ENCODE measurements at places on chromosomes 4 and X. TPM values are rescaled to one million over a fixed set of nuclear protein-coding genes. Genes with fewer than 3 reads are reported as not detected.

DNA sequence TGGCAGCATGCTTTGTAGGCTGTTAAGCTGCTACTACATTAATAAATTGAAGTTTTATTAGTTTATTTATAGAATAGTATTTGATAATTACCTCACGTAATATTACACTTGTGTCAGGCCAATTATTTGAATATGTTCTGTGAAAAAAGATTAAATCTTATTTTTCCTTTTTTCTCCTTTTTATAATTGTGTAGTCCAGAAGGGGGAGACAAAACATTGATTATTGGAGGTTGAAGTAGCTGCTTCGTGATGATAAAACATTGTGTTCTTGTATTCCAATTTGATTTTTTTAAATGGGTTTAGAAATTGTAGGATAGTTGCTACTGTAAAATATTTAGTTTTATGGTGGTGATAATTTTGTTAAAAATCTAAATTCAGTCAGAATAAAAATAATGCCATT, 85.7 kb downstream of the DIAPH2 start:
- DNase-seq: peak; percentile 18
- H3K36me3 ChIP-seq: no peaks in the 10 kb centered on the region
- H3K4me3 ChIP-seq: no peak overlapping the region
- H3K27me3 ChIP-seq: no peaks in the 10 kb centered on the region
- no peak overlapping the region for H3K27ac ChIP-seq

Gene PHKA1
- 3.3 TPM for total RNA-seq

Gene CSN1S1
- total RNA-seq: not detected

DNA sequence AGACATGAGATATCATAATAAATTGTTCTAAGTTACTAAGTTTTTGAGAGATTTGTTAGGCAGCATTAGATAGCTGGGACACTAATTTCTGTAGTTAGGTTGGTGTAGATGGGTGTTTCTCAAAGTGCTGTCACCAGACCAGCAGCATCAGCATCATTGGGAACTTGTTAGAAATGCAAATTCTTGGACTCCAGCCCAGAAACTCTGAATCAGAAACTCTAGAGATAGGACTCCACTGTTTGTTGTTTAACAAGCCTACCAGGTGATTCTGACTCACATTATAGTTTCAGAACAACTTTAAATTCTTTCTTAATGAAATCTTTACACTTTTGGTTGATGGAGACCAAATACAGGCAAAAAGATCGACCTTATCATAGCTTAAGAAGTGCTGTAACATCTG, 173.7 kb downstream of the PABPC4L start:
- H3K4me1 ChIP-seq: no peaks in the 10 kb centered on the region
- H3K27ac ChIP-seq: no peak overlapping the region
- H3K36me3 ChIP-seq: no peaks in the 10 kb centered on the region
- DNase-seq: peak; percentile 69
- H3K4me3 ChIP-seq: no peak overlapping the region

Gene MTM1
- 5.6 TPM for total RNA-seq

GRCh38 chr4:17807446-17807845, 3.1 kb downstream of the DCAF16 start:
- peak; percentile 8 for DNase-seq
- H3K4me3 ChIP-seq: peak overlapping the region; percentile 34
- peaks cover 2% of the 10 kb centered on the region for H3K4me1 ChIP-seq
- peak overlapping the region; percentile 28 for H3K27ac ChIP-seq

GRCh38 chr4:11514779-11515419, 86.2 kb upstream of the HS3ST1 start:
- H3K27me3 ChIP-seq: no peaks in the 10 kb centered on the region
- no peak overlapping the region for H3K27ac ChIP-seq
- H3K4me1 ChIP-seq: no peaks in the 10 kb centered on the region
- no peak overlapping the region for H3K4me3 ChIP-seq

Gene PNMA6F
- total RNA-seq: not detected

DNA sequence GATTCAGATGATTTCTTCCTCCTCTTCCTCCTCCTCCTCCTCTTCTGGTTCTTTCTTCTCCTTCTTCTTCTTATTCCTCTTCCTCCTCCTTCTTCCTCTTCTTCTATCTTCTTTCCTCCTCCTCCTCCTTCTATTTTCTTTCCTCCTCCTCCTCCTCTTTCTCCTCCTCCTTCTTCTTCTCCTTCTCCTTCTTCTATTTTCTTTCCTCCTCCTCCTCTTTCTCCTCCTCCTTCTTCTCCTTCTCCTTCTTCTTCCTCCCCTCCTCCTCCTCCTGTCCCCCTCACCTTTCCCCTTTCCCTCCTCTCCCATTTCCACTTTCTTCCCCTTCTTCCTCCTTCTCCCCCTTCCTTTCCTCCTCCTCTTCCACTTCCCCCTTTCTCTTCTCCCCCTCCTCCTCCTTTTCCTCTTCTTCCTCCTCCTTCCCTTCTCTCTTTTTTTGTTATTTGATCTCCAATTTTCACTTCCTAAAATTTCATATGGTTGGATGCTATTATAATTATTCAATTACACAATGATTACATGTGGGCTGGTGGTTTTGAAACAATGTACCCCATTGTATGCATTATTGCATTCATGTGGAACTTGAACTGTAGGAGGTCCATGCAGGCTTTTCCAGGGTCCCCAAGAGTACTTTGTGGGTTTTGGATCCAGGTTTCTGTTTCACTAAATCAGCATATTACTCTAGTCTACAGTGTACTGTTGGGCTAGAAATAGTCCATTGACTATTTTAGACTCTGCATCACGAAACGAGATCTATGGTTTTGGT, 68.1 kb downstream of the SORBS2 start:
- no peak for DNase-seq
- H3K36me3 ChIP-seq: no peaks in the 10 kb centered on the region
- H3K27me3 ChIP-seq: peaks cover 48% of the 10 kb centered on the region
- H3K4me3 ChIP-seq: no peak overlapping the region
- H3K27ac ChIP-seq: no peak overlapping the region
- H3K4me1 ChIP-seq: no peaks in the 10 kb centered on the region

- H3K36me3 ChIP-seq: peaks cover 7% of the 10 kb centered on the region
- no peaks in the 10 kb centered on the region for H3K27me3 ChIP-seq
- DNase-seq: peak; percentile 28
- no peak overlapping the region for H3K27ac ChIP-seq
- peaks cover 3% of the 10 kb centered on the region for H3K4me1 ChIP-seq
Observed at GRCh38 chrX:331151-331824, 12.7 kb upstream of the GTPBP6 start.

DNA sequence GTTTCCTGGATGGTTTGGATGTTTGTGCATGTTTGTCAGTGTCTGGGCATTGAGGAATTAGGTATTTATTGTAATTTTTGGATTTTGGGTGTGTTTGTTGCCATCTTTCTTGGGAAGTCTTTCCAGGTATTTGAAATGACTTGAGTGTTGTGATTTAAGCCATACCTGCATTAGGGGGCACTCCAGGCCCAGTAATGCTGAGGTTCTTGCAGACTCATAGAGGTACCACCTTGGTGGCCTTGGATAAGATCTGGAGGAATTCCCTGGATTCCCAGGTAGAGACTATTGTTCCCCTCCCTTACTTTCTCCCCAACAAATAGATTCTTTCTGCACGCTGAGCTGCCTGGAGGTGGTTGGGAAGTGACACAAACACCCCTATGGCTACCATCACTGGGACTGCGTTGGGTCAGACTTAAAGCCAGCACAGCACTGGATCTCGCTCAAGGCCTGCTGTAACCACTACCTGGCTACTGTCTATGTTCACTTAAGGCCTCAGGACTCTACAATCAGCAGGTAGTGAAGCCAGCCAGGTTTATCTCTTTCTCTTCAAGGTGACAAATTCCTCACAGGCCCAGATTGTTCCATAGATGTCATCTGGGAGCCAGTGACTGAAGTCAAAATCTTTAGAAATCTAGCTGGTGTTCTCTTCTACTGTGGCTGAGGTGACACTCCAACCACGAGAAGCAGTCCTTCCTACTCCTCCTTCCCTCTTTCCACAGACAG, 643.6 kb downstream of the PDHA2 start:
- no peaks in the 10 kb centered on the region for H3K4me1 ChIP-seq
- H3K27ac ChIP-seq: no peak overlapping the region
- no peaks in the 10 kb centered on the region for H3K27me3 ChIP-seq
- DNase-seq: no peak

DNA sequence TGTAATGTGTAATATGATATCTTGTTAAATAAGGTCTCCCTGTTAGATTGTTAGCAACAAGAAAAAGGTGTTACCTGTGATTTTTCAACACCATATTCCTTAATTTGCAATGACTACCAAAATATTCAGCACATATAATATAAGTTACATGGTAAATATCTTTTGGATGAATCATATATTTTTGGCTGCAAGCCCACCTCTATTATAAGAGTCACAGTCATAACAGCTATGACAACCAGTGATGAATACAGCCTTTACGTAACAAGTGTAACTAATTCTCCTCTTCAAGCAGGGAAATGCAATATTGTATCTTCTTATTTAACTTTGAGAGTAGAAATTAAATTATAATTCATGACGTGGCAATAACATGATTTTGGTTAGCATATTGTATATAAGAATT, 187.0 kb downstream of the NLGN4X start:
- no peak overlapping the region for H3K27ac ChIP-seq
- H3K4me3 ChIP-seq: no peak overlapping the region
- no peaks in the 10 kb centered on the region for H3K27me3 ChIP-seq
- no peak for DNase-seq
- H3K36me3 ChIP-seq: no peaks in the 10 kb centered on the region

Gene ENPP6
- total RNA-seq: not detected

Gene MXD4
- 25.6 TPM for total RNA-seq

DNA sequence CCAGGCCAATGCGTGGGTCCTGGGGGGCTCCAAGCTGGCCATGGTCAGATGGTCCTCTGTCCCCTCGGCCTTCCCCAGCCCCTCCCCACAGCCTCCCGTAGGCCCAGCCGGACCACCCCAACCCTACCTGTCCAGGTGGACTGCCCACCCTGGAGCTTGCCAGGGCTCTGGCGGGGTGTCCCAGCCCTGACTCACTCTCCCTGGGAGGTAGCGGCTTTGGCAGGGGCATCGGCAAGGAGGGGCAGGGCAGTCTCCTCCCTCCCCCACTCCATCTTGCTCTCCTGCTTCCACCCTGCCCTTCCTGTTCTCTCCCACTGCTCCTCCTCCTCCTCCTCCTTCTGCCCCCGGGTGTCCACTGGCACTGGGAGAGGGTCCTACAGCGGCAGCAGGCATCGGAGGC, 7.4 kb downstream of the BGN start:
- no peak for DNase-seq
- H3K36me3 ChIP-seq: peaks cover 1% of the 10 kb centered on the region
- H3K27me3 ChIP-seq: no peaks in the 10 kb centered on the region
- no peak overlapping the region for H3K4me3 ChIP-seq
- H3K4me1 ChIP-seq: no peaks in the 10 kb centered on the region

DNA sequence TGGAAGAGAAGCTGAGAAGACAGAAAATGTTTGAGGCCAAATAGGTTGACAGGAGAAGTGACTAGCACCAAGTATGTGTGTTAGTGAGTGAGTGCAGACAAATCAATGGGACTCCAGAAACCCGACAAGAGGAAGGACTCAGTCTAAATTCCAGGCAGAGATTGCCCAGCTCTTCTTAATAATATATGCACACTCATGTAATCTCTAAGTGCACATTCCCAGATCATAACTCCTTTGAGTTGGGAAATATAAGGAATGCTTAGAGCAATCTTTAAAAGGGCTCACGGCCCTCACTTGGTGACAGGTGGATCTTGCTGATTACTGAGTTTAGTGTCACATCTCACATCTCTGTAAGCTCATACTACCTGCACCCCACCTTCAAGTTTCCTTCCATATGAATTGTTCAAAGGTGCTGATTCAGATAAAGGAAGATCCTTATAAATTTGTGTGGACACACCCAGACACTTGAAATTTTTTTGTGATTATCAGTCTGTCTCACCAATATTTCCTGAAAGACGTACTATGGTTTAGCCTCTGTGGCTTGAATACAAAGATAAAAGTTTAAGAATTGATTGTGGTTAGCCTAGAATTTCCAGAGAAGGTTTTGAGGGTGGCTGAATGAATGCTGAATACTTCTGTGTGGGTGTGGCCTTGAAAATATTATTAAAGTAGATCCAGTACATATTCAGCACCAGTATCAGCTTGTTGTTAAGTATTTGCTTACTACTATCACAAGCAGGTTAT, 205.1 kb upstream of the UGT8 start:
- peaks cover 24% of the 10 kb centered on the region for H3K27me3 ChIP-seq
- no peaks in the 10 kb centered on the region for H3K4me1 ChIP-seq
- H3K36me3 ChIP-seq: no peaks in the 10 kb centered on the region
- no peak overlapping the region for H3K4me3 ChIP-seq
- no peak for DNase-seq
- H3K27ac ChIP-seq: no peak overlapping the region

Data from IMR-90 (cell line).